ENCODE measurements at places on chromosomes 1 and 21.

- no peak for DNase-seq
Observed at GRCh38 chr1:109625601-109626560, 6.2 kb downstream of the AMPD2 start.

- peak; percentile 95 for DNase-seq
Observed at GRCh38 chr1:216723274-216723780, at the start of gene ESRRG. Gene ESRRG (minus strand): TSS chr1:216723429. CDS start chr1:216723299, 130 bp downstream.

DNA sequence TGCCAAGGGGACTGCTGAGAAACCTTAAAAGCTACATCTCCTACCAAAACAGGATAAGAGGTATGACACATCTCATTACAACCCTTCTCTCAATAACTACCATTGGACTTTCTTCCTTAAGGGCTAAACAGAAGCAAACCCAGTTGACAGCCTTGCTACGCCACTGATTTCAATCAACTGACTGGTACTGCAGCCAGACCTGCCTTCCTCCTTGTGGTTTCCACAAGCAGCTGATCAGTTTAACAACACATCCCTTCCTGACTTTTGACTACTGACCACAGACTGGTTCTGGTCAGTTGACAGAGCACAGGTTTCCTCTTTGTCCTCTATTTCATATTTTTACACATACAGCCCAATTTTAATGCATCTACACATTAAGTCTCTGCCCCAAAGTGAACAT is 108.8 kb downstream of the ADAMTS1 start:
- no peak for DNase-seq

DNA sequence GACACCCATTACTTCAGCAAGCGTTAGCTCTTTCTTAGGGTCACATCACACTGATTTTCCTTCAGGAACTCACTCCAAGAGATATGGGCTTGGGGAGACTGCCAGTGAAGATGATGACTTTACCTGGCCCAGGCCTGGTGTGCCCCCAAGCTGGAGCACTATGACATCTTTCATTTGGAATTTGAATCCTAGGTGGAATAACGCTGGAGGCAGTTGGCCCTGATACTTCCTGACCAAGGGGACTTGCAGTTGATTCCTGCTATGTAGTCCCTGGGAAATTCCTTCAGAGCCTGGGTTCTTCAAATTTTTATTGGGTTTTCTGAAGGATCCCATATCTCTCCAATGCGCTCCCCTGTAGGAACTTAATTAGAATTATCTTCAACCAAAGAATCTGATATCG is 114.9 kb upstream of the GUCA2B start:
- DNase-seq = no peak

GRCh38 chr1:88774151-88774556 is 90.1 kb downstream of the PKN2 start:
- no peak for DNase-seq

GRCh38 chr1:75136921-75137641 is 2.9 kb downstream of the LHX8 start:
- no peak for DNase-seq

- DNase-seq = peak; percentile 95
Observed at GRCh38 chr1:232613752-232614381, 16.1 kb downstream of the SIPA1L2 start.

- peak; percentile 23 for DNase-seq
Observed at GRCh38 chr21:22536509-22536908, 1538.3 kb downstream of the NCAM2 start.

DNA sequence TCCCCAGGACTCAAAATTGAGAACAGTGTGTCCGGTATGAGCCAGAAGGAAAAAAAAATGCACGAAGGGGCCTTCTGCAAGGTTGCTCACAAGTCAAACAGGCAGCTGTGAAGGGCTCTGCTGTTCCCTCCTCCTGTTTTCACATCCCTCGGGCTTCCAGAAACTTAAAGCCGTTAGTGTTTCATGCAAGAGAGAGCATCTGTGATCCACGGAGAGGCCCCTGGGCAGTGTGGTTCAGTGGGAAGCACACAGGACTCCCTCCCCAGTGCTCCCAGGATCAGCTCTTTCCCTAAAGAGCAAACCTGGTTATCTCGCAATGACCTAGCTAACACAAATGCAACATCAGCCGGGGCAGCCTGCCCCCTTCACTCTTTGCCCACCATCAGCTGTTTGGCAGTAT is 2.9 kb upstream of the MATN1 start:
- no peak for DNase-seq

DNA sequence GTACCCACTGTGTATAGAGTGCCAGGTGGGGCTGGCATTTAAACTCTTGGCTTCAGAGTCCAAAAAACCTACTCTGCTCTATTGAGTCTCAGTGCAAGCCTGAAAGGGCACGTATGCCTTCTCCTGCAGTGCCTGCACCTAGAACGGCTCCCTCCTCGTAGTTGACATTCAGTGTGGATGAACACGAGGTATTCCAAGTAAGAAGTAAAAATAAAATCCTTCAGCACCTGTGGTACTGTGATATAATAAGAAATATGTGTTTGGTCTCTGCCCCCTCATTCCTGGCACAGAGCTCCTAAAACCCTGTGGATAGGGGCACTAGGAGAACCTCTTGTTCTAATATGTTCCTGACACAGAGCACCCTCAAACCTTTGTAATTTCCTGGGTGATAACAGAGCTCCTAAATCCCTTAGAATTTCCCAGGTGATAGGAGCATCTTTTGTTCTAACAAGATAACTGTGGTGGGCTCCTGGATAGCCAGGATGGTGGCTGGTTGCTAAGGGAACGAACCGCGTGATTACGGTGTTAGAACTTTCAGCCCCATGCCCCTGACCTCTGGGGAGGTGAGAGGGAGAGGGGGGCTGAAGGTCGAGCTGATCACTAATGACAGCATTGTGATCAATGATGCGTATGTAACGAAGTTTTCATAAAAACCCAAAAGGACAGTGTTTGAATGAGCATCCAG is 16.8 kb downstream of the UCK2 start:
- no peak for DNase-seq

GRCh38 chr1:88462488-88463261 is 221.4 kb upstream of the PKN2 start:
- peak; percentile 76 for DNase-seq

Data from cardiac muscle cell (in vitro differentiated cells and primary cell).